ENCODE measurements at places on chromosomes 2 and 18. TPM values are rescaled to one million over a fixed set of nuclear protein-coding genes. Genes with fewer than 3 reads are reported as not detected.

GRCh38 chr2:205324355-205324754, 357.9 kb upstream of the NRP2 start:
- H3K36me3 ChIP-seq: no peaks in the 10 kb centered on the region
- peaks cover 3% of the 10 kb centered on the region for H3K4me1 ChIP-seq
- H3K27me3 ChIP-seq: no peaks in the 10 kb centered on the region
- H3K4me3 ChIP-seq: no peak overlapping the region

- H3K27me3 ChIP-seq: peaks cover 10% of the 10 kb centered on the region
- H3K36me3 ChIP-seq: no peaks in the 10 kb centered on the region
- no peak overlapping the region for H3K27ac ChIP-seq
- no peak overlapping the region for H3K4me3 ChIP-seq
Observed at GRCh38 chr2:231526341-231527090, 3.7 kb downstream of the NMUR1 start.

DNA sequence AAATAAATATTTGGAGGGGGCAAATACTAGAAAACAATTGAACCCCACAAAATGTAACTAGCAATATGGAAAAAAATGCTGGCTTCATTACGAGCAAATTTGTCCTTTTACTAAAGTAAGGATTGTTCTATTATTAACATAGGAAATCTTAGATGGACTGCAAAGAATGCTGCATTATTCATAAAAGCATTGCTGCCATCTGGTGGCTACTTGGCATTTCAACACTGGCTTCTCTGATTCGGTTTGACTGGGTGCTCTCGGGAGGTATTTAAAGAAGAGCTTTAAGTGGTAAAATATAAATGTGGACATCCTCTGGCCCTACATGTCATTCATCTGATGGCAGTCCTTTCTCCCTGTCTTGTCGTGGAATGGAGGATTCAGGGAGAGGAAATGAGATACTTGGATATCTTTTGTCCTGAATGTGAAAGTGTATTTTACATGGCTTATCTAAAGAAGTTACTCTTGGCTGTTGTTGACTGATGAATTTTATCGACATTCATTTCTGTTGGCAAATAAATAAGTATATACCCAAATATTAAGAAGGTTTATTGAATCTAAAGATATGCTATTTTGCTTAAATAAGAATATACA, 130.2 kb downstream of the ARHGAP15 start:
- H3K4me3 ChIP-seq: no peak overlapping the region
- peak; percentile 82 for DNase-seq
- H3K4me1 ChIP-seq: no peaks in the 10 kb centered on the region

The ANKRD30B gene
- total RNA-seq: not detected

The INPP5D gene
- 2.9 TPM for total RNA-seq

The ESCO1 gene
- 22.0 TPM for total RNA-seq

Data from hepatocyte (in vitro differentiated cells).